Neural crest cell (in vitro differentiated cells): ENCODE measurements at places on chromosomes 7 and 10. TPM values are rescaled to one million over a fixed set of nuclear protein-coding genes. Genes with fewer than 3 reads are reported as not detected.

Gene COL17A1
- not detected in 2 replicates for total RNA-seq

Gene ZNF467
- 1.9 and 2.3 TPM in 2 replicates for total RNA-seq

Gene TAS2R41
- not detected in 2 replicates for total RNA-seq

Gene SPDYE9
- total RNA-seq = not detected in 2 replicates

Gene CRTAC1
- total RNA-seq = 0.82 and 1.1 TPM in 2 replicates

Gene MRLN
- not detected in 2 replicates for total RNA-seq

Gene TMEM139
- 0.61 and 0.91 TPM in 2 replicates for total RNA-seq

DNA sequence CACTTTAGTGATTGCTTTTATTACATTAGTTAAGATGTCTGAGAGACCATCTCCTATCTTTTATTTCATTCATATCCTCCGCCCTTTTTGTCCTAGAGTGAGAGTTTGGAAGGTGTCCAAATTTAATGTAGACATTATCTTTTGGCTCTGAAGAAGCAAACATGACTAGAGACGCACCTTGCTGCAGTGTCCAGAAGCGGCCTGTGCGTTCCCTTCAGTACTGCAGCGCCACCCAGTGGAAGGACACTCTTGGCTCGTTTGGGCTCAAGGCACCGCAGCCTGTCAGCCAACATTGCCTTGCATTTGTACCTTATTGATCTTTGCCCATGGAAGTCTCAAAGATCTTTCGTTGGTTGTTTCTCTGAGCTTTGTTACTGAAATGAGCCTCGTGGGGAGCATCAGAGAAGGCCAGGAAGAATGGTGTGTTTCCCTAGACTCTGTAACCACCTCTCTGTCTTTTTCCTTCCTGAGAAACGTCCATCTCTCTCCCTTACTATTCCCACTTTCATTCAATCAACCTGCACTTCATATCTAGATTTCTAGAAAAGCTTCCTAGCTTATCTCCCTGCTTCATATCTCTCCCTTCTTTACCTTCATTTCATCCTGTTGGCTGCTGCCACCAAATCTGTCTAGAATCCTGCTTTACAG, 10.4 kb upstream of the CLCN1 start:
- DNase-seq = peak; percentile 68

DNA sequence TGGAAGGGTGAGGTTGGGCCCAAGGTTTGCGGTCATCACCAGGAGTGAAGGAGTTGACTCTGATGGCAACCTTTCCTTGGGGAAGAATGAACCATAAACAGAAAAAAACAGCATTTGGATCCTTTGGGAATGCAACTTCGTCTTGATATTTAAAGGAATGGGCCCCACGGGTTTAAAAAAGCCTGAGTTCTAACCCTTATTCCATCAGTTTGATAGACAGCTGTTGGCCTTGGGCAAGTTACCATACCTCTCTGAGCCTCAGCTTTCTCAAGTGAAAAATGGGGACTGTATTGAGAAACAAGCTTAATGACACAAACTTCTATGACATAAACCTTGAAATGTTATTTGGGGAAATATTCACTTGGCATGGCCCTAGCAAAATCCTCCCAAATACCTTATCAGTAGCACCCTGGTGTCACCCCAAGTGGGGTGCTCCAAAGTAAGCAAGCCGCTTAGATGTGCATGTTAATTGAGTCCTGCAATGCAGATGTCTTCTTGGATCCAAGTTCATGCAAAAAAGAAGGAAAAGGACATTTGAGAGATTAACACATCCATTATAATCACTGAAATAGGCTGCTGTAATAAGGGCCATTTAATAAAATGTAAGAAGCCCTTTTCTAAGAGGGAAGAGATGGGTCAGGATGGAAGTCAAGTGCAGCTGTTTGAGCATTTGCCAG, 13.8 kb downstream of the MXI1 start:
- no peak for DNase-seq

DNA sequence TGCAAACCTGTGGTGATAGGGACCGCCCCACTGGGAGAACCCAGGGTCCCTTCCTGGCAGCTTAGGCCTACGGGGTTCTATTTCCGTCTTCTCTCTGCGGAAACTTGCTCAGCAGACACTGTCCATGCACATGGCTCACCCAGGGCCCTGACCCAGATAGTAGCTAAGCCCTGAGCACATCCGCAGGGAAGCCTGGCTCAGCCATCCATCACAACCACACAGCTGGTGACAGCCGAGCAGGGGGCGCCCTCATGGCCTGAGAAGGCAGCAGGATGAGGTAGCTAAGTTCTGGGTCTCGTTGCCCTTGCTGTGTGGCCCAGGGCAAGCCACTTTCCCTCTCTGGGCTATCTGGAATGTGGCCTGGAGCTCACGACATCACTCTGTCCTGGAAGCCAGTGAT, 23.3 kb downstream of the NPTX2 start:
- DNase-seq = no peak

DNA sequence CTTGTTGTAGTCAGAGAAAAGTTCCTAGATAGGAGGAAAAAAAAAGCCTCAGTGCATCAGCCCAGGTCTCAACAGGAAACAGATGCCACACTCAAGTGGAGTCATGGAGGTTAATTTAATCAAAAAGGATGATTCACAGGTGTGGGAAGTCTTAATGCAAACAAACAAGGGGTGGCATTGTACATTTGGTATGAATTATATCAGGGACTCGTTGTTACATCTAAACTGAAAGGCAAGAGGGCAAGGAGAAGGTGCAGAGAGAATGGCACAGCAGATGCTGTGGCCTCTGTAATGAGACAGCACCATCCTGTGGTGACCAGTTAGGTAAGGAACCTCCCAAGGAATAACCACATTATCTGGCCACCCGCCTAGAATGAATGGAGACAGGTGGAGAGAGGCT, 133.7 kb downstream of the PTPRZ1 start:
- DNase-seq = no peak

- no peak for DNase-seq
Observed at GRCh38 chr7:4659551-4660286, 22.4 kb upstream of the FOXK1 start.

GRCh38 chr10:69871074-69871473, 69.4 kb downstream of the COL13A1 start:
- DNase-seq = no peak

- DNase-seq = peak; percentile 21
Observed at GRCh38 chr10:73591935-73592699, 975 bp upstream of the USP54 start.

DNA sequence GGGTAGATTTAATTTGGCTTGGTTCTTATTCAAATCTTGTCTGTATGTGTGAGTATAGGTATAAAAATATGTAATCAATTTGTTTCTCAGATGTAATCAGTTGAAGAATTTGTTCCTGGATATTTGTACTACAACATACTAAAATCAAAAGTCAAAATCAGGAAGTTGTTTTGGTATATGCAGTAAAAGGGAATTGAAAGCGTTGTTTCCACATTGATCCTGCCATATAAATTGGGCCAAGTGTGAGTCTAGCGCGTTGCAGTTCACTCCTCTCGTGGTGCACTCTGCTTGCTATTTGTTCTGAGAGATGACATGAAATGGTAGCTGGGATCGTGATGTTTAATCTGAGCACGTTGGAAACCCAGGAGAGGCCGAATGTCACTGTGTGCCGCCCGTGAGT, 55.9 kb downstream of the SHH start:
- no peak for DNase-seq

DNA sequence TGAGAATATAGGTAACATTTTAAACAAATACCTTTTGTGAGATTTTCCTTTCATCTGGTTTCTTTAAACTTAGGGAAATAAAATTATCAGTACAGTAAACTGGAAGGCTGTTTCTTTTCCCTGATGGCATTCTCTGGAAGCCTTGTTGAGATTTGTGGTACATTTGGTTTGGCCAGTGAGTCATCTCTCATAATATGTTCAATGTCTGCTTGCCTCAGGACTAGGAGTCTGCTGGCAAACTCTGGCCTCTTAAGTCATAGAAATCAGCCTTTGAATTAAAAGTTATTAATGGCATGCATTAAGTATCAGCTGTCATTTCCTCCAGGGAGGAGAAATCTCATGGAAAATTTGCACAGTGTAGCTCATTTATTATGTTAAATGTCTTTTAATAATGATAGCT, 316.6 kb upstream of the KIAA1217 start:
- DNase-seq = no peak

DNA sequence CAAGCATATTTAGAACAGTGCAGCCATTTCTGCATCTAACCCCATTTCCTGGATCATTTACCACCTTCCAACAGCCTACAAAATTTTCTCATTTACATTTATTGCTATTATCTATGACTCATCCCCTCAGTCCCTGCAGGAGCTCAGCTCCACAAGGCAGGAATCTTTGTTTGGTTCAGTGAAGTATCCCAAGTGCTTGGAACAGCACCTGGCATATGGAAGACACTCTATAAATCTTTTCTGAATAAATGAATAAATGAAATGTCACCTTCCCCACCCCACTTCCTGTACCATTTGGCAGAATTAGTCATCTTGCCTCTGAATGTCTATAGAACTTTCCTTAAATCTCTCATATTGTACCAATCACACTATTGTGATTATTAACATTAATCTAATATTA, 110.7 kb downstream of the HIP1 start:
- no peak for DNase-seq

GRCh38 chr10:24306507-24306875, 97.6 kb downstream of the KIAA1217 start:
- DNase-seq = no peak

- DNase-seq = no peak
Observed at GRCh38 chr7:116553168-116553964, 28.5 kb downstream of the CAV1 start.

GRCh38 chr7:29996321-29996720, 6.7 kb upstream of the SCRN1 start:
- no peak for DNase-seq

DNA sequence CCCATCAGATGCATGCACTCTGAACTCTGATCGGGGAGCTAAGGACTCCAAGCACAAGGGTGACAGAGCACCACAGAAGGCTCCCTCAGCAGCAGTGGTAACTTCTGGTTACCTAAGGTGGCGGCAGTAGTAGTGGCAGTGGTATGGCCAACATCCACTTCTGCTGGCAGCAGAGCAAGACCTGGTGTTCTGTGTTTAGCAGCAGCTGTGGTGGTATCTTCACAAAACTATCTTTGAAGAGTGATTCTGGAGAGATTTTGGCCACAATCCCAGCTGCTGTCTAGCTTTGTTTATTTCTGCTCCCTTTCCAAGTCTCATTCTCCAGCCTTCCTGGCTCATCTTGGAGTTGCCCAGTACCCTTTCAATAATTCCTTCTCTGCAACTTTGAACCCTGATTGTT, 102.4 kb upstream of the LRGUK start:
- DNase-seq = no peak

DNA sequence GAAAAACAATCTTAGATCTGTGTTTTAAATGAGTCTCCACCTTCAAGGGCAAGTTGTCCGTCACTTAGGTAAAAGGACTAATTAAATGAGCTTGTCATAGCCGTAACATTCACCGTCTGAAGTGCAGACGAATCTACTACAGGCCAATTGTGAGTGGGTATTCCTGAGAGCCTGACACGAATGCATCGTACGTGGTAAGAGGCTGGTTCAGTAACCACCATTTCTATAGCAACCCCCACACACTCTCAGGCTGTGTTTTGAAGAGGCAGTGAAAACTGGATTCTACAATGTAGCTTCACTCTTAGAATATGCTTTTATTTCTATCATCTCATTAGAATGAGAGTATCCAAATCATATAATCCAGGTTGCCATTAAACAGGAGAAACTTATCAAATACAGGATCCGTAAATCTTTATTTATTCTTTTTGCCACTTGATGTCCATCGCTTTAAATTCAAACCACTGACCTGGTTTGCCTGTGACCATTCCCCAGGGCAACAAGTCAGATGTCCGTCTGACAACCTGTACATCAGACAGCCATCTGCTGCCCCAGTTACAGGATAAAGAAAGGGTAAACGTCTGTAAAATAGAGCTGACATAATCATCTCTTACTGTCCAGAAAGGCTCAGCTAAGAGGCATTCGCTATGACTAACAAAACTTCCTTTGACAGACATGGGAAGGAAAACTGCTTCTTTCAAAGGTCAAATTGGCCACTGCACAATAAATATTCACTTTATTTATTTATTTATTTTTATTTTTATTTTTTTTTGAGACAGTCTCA, 70.3 kb upstream of the NMT2 start:
- no peak for DNase-seq

DNA sequence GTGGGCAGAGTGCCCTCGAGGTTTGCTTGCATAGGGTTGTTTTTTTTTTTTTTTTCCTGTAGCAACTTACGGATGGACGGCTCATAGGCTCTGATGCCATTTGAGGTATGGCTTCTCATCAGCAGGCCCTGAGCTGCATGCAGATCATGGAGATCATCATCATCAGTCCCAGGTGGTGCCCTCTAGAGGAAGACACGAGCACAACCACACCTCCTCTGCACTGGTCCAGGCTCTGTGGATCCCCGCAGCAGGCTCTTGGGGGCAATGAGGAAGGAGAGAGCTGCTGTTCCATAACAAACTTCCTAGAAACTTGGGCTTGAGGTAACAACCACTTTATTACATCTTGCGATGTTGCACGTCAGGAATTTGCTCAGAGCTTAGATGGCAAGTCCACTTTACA, 132.7 kb upstream of the CXCL12 start:
- DNase-seq = no peak

- DNase-seq = no peak
Observed at GRCh38 chr10:113646336-113647201, 17.3 kb downstream of the NRAP start.

DNA sequence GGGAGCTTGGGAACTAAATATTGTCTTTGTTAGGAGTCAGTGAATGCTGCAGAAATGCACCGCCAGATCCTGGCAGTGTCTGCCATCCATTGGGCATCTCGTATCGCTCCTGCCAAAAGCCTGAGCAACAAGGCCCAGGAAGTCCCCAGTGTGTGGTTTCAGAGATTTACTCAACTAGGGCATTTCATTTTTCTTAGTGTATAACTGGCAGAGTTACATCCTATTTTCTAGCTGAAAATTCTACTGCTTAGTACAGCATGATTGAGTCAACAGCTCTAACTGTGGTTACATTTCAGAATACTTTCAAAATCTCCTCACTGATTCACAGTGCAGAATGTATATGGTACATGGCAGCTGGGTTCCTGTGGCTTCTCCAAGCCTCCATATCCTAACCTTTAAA, 95.8 kb upstream of the CREB5 start:
- no peak for DNase-seq

DNA sequence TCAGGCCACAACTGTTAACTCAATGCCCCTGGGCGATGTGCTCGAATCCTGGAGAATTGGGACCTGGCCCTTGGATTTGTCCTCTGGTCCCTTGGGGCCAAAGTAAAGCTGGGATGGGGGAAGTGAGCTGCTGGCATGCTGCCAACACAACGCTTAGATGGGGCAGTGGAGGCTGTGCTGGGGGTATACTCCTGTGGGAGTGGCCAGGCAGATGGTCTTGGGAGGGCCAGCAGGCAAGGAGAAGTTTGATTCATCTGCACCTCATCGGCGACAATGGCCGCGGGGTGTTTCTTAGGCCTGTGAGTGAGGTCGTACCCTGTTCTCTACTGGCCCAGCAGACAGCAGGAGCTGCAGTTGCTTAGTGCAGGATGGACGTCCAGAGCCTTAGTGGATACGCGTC, 139.0 kb upstream of the MTPN start:
- no peak for DNase-seq

DNA sequence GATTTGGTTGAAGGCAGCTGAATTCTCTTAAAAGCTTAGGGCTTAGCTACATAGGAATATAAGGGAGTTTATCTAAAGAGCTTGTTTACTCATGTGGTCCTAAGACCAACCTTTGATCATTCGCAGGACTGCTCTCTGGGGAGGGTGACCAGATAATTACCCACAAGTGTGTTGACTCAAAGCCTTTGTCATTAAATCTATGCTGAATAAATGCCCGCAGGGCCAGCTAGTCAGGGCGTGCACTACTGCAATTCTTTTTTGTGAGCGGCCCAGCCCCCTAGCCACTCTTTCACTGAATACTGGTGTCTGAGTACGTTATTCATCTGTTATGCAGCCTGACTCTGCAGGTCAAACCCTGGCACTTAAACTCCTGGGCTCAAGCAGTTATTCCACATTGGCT, 69.6 kb downstream of the AKAP9 start:
- DNase-seq = no peak
